ENCODE measurements at places on chromosomes 12 and 14.

DNA sequence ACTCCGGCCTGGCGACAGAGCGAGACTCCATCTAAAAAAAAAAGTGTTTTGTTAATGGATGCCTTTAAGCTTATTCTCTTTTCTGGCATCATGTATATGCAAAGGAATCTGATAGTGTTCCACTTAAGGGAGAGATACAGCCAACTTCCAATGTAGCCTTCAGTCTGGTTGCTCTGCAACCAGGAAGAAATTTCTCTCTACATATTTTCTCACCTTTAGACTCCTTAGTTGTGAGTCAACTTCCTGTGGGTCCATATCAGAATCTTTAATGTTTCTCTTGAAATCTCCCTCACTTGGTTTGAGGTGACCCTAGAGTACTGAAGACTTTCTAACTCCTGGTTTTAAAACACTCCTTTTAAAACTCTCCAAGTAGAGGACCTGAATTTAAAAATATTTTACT lies 340.4 kb downstream of the SLC6A15 start:
- DNase-seq = no peak

GRCh38 chr12:26108915-26109314 lies 15.9 kb downstream of the BHLHE41 start:
- DNase-seq = no peak

DNA sequence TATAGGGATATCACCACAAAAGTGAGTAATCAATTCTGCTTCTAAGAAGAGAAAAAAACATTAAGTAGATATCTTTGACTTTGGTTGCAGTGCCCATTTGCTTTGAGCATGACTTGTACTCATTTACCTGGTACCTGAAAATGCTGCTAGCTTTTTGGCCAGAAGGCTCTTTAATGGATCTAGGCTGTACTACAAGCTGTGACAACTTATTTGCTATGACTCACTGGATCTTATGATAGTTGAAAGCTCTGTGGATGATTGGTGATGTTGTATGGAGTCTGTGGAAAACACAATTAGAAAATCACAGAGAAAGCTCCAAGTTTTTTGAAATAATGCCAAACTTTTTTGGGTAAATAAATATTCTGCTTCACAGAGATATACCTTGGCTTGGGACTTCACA lies 960.9 kb upstream of the FBXO33 start:
- DNase-seq = no peak

GRCh38 chr12:89859508-89860220 lies 151.0 kb upstream of the ATP2B1 start:
- DNase-seq = no peak

DNA sequence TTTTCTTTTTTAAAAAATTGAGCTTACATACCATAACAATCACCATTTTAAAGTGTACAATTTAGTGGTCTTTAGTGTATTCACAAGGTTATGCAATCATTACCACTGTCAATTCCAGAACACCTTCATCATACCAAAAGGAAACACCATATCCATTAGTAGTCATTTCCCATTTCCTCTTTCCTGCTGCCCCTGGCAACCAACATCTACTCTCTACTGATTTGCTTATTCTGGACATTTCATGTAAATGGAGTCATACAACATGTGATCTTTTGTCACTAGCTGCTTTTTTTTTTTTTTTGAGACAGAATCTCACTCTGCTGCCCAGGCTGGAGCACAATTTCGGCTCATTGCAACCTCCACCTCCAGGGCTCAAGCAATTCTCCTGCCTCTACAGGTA lies 66.8 kb upstream of the CFL2 start:
- no peak for DNase-seq

- no peak for DNase-seq
These were observed 85.2 kb downstream of the KTN1 start for GRCh38 chr14:55665067-55665675.

- DNase-seq = no peak
These were observed 5.9 kb downstream of the FOXA1 start for GRCh38 chr14:37588956-37589714.

GRCh38 chr12:124466216-124467128 lies 100.9 kb downstream of the NCOR2 start:
- peak; percentile 90 for DNase-seq

DNA sequence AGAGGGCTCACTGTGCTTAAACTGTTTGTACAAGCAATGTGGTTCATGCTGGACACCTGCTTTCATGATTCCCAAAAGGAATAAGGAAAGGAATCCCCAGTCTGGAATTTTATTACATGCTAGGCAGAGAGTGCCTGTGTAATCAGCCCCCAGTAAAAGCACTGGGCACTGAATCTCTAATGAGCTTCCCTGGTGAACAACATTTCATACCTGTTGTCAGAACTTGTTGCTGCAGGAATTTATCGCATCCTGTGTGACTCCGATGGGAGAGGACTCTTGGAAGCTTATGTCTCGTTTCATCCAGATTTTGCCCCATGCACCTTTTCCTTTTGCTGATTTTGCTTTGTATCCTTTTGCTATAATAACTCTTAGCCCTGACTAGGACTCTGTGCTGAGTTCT lies 190.2 kb upstream of the HMGA2 start:
- no peak for DNase-seq

- DNase-seq = no peak
These were observed 68.5 kb downstream of the NT5DC3 start for GRCh38 chr12:103772367-103773108.

DNA sequence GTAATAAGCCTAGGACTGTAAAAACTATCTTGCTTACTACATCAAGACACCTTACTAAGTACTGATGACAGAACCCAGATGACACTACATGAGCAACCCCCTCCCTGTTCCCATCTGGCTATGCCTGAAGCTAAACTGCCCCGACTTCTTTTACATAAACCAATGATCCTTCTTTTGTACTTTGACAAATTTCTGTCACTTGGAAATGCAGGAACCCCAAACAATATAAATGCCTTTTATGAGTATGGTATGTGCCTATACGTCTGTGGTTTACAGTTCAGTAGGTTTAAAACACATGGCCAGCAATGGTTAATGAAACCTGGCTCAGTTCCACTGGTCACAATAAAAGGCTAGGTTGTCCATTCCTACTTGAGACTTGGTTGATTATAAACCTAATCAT lies 6.1 kb downstream of the SYCP3 start:
- DNase-seq = no peak

- DNase-seq = no peak
These were observed 136.8 kb downstream of the TTC8 start for GRCh38 chr14:88961214-88961613.

DNA sequence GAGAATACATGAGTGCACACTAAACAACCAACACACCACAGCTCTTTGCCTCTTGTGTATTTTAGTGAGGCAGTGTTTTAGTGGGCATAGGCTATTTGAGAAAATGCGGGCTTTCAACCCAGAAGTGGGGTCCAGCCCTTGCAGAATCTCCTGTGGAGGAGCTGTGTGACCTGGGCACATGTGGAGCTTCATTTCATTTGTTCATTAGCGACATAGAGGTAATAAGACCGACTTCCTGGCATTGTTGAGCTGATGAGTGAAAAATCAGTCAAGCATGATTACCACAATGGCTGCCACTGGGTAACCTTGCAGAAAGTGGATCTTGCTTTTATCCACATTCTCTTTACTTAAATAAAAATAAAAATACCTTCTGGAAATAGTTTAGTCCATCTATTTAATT lies 923.5 kb downstream of the BCL11B start:
- DNase-seq = no peak

GRCh38 chr12:113759135-113759534 lies 207.0 kb downstream of the RBM19 start:
- DNase-seq = no peak

DNA sequence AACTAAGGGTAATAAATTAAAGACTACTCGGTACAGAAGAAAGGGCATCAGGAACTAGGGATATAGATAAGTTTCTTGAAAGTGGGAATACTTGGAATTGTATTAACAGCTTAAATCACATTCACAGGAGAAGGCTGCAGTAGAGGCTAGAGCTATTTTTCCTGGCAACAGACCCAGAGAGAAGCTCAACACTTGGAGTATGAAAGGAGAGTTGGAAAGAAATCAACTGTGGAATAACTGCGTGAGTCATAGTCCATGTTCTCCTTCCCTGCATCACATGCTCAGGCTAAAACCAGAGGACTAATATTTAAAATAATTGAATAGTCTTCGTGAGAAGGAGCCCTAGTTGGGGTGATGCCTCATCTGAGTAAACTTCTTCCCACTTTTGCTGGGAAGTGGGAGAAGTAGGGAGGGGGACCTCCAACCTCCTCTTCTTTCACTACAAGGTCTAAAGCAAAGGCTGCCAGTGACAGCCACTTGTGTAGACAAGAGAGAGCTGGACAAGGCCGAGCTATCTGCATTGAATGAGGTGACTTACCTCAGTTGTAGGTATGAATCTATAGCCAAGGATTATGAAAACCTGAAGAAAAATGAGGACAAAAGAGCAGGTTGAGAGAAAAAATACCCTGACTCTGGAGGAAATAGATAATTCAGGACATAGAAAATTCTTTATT lies 32.7 kb downstream of the DYRK2 start:
- no peak for DNase-seq

DNA sequence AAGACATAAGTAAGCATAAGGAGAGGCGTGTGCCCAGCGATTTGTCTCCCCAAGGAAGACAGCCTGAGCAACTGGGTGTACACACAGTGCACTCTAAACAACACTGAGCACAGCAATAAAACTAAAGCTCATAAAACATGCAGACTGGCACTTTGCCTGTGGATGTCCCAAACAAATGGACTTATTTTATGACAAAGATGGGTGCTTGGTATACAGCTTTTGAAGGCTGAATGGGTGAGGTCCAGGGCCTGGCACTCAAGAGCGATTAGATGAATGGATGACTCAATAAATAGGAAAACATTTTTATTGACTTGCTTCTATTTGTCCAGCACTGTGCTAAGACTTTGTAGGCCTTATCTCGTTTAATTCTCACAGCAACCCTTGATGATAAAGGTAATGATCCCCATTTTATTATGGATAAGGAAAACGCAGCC lies 28.5 kb downstream of the LGMN start:
- DNase-seq = no peak

DNA sequence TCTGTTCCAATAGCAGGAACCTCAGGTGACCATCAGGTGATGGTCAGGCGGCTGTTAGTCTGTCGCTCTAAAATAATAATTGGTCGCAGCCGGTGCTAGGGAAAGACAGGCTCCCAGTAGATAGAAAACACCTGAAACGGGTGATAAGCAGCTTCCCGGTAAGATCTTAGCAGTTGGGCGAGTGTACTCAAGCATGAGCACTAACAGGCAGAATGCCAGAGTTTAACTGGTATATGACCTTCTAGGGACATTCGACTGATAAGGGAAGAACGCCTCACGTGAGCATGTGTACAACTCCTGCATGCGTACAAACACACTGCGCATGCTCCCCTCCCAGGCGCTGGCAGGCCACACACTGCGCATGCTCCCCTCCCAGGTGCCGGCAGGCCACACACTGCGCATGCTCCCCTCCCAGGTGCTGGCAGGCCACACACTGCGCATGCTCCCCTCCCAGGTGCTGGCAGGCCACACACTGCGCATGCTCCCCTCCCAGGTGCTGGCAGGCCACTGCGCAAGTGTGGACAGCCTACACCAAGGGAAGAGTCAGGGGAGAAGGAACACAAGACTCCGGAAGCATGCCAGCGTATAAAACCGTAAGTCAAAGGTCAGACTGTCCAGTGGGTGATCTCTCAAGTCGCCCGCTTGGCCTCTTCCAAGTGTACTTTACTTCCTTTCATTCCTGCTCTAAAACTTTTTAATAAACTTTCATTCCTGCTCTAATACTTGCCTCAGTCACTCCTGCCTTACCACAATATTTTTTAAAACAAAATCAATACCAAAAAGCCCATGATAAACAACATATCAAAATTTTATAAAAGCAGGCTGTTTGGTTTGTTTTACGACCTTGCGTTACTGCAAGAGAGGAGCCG lies 24.5 kb downstream of the GPRC5D start:
- DNase-seq = peak; percentile 62

DNA sequence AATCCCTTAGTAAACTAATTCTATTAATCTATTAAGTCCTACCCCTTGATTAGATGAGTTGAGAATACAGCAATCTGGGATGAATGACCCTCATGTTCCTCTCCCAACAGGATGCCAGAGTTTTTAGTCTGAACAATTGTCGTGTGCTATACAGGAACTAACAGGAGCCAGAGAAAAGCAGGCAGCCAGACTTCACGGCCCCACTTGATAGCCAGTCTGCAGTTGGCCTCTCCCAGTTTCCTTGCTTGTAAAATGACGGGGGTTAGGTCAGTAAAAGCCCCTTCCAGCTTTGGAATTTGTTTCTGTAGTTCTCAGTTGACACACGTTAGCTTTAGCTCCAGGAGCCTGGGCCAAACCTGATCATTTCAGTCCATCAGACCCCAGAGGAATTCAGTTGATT lies 266.8 kb upstream of the FKBP4 start:
- DNase-seq = no peak

DNA sequence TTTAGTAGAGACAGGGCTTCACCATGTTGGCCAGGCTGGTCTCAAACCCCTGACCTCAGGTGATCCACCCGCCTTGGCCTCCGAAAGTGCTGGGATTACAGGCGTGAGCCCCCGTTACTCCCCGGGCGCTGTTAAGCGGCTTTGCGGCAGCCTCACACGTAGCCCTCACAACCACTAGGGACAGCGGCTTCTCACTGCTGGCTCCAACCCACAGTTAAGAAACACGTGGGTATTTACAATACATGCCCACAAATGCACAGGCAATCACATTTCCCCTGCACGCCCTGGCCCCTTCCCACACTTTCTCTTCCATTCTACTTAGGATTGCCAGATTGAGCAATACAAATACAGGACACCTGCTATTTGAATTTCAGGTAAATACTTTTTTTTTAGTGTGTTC lies 37.0 kb upstream of the EIF5 start:
- DNase-seq = no peak

- no peak for DNase-seq
These were observed 127.0 kb downstream of the APAF1 start for GRCh38 chr12:98771811-98772752.

DNA sequence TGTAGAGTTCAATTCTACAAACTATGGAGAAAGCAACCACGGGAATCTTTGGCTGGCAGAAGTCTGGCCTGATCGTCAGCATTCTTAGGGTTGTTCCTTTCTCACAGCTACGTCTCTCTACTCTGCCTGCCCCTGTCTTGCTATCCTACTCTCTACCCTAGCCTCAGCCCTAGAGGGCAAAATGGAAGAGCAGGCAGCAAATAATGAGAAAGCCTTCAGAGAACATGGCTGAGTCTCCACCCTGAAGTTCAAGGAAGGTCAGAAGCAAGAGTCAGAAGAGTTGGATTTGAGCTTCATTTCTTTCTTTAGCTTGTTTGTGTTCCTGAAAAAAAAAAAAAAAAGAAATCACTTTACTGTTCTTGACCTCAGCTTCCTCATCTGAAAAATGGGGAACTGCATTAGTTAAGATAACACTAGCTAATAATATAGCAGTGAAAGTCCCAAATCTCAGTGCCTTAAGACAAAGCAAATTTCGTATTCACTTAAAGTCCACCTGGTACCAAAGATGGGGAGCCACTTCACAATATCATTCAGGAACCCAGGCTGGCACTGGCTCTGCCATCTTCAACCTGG lies 50.2 kb upstream of the CCND2 start:
- peak; percentile 46 for DNase-seq

DNA sequence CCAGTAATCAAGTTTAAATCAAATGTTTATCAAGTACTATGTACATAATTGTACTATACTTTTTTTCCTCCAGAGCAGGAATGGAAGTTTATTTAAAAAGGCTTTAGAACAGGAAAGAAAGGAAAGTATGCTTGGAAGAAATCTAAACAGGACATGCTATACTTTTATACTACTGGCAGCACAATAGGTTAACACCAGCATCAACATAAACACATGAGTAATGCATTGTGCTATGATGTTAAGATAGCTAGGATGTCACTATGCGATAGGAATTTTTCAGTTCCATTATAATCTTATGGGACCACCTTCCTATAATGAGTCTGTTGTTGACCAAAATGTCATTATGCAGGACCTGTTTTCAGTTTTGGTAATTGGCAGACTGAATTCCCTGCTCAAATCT lies 41.5 kb upstream of the ANKS1B start:
- no peak for DNase-seq

Data from B cell (primary cell).